AML-193 (cell line): ENCODE measurements at places on chromosomes 12 and 14.

DNA sequence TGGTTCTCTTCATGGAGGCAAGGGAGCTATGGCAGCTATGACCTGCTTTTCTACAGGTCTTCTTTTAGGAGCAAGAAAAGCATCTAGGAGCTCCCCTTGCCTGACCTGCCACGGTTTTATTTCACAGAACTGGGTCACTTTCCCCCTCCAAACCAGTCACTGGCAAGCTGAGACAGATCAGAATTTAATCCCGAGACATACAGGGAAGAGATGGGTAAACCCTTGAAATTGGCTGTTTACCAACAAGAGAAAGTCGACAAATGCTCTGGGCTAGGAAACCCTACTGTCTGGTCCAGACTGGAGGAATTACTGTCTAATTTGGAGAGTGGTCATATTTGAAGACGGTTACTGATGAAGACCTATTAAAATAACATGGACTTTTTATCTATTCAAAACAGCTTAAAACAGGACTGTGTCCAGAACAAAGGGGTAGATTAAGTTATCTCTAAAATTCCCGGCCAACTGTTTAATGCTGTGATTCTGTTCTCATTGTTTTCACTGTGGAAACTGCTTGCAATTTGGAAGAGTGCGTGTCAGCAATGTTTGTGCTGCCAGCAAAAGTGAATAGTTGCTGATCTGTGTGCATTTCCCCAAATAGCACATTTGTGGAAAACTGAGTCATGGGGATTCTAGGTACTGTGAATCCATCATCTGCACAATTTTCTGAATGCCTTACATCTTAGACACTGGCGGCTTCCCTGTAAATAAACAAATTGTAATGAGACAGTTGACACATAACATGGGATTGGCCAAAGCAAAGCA lies 73.4 kb upstream of the EEA1 start:
- DNase-seq = no peak

- DNase-seq = no peak
These were observed 81.6 kb upstream of the MANSC4 start for GRCh38 chr12:27861428-27862167.

DNA sequence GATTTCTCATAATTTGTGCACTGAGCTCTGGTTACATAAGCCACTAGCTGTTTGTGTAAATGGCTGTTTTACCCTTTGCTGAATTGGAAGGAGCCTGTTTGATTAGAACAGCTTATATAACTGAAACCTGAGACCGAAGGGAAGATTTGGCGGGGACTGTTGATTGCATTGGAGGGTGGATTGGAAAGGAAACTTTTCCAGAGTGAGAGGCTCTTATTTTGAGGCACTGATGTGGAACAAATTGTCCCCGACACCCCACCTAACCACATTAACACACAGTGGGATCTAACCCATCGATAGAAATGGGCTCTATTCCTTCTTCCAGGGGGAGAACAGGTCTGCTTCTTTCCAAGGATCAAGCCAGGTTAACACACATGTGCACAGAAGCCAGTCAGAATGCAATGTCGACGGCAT lies 51.7 kb downstream of the TMEM30B start:
- DNase-seq = no peak

- DNase-seq = no peak
These were observed 127.0 kb downstream of the SCAF11 start for GRCh38 chr12:45863332-45863731.

GRCh38 chr12:31371256-31371620 lies 45.3 kb upstream of the SINHCAF start:
- no peak for DNase-seq

- no peak for DNase-seq
These were observed 15.0 kb upstream of the AMIGO2 start for GRCh38 chr12:47094804-47095203.
